Mesothelial cell of epicardium (in vitro differentiated cells): ENCODE measurements at places on chromosomes 11 and 22. TPM values are rescaled to one million over a fixed set of nuclear protein-coding genes. Genes with fewer than 3 reads are reported as not detected.
A peak's percentile ranks its signal among the peaks of the same experiment; 100 is the strongest.

The KRTAP5-11 gene
- 0.44 TPM in 1 of 3 replicates, not detected in the others for total RNA-seq

The EFCAB6 gene
- 1.6 to 2.6 TPM (median 2.6 TPM) in 3 replicates for total RNA-seq

DNA sequence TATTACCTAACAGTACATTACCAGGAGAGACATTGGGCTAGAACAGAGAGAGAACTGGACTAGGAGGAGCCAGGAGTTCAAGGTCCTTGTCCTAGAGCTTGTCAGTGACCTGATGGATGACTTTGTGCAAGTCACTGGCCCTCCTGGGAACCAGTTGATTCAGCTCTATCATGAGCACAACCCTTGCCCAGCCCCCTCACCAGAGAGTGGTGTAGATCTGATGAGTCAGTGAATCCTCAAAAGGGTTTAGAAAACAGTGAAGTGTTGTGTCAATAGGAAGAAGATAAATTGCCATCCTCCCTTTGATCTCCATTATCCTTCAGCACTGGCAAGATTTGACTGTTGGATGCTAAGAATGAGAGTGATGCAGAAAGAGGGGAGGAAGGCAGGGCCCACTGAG, 24.3 kb downstream of the NEU3 start:
- H3K4me3 ChIP-seq: no peak overlapping the region
- H3K4me1 ChIP-seq: no peaks in the 10 kb centered on the region
- H3K27me3 ChIP-seq: no peaks in the 10 kb centered on the region

DNA sequence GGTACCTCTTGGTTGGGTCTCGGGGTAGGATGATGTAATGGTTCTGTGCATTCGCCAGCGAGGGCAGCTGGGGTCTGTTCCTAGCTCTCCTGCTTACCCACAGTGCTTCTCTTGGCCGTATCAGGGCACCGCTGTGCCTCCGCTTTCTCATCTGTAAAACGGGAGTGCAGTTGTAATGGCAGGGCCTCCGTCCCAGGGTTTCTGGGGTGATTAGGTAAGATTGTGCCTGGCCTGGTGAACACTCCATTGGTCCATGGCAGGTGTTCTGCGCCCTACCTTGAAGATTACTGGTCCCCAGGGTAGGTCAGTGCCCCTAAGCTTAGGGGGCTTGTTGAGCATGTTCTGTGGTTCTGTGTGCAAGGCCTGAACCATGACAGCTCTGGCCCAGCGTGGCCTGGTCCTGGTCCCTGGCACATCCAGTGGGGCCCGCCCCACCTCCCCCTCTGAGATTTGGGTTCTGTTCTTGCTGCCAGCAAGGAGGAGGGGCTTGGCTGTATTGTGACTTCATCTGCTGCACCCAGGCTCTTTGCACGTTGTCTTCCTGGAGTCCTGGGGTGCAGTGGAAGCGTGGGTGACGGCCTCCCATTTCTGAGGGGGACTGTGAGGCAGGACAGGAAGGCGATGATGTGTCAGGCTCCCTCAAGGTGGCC, 4.9 kb downstream of the MYRF start:
- peak overlapping the region; percentile 98 for H3K27ac ChIP-seq
- H3K27me3 ChIP-seq: no peaks in the 10 kb centered on the region
- peaks cover 78% of the 10 kb centered on the region for H3K4me1 ChIP-seq
- H3K4me3 ChIP-seq: peak overlapping the region; percentile 16
- no peaks in the 10 kb centered on the region for H3K36me3 ChIP-seq

- DNase-seq: no peak
- H3K36me3 ChIP-seq: no peaks in the 10 kb centered on the region
- no peaks in the 10 kb centered on the region for H3K27me3 ChIP-seq
- H3K4me1 ChIP-seq: peaks cover 5% of the 10 kb centered on the region
Observed at GRCh38 chr22:20180245-20180630, 29.4 kb upstream of the CCDC188 start.

The OR51B5 gene
- total RNA-seq: 0.89 to 1.2 TPM (median 1.1 TPM) in 3 replicates

GRCh38 chr11:28581286-28582242, 473.4 kb downstream of the METTL15 start:
- H3K36me3 ChIP-seq: no peaks in the 10 kb centered on the region
- H3K4me1 ChIP-seq: no peaks in the 10 kb centered on the region
- no peak overlapping the region for H3K27ac ChIP-seq
- no peak overlapping the region for H3K4me3 ChIP-seq
- no peak for DNase-seq

The APOC3 gene
- not detected in 3 replicates for total RNA-seq

DNA sequence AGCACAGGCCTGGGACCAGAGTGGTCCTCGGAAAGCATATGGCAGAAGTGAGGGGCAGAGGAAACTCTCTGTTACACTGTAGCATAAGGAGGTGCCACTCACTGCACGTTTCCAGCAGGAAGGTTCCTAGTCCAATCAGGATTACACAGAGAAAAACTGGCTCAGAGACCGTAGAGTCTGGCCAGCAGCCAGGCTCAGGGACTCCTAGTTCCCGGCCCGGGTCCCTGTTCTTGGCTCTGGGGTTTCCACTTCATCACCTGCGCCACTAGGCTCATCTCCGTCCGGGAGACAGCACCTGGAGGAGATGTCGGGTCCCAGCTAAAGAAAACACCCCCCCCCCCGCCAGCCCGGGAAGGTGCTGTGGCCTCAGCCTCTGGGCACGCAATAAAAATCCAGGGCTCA, 1.1 kb downstream of the TTLL12 start:
- H3K4me1 ChIP-seq: peaks cover 25% of the 10 kb centered on the region
- peak overlapping the region; percentile 47 for H3K27ac ChIP-seq
- H3K27me3 ChIP-seq: peaks cover 4% of the 10 kb centered on the region
- H3K36me3 ChIP-seq: peaks cover 5% of the 10 kb centered on the region
- DNase-seq: no peak
- H3K4me3 ChIP-seq: peak overlapping the region; percentile 70

The PRAME gene
- not detected in 3 replicates for total RNA-seq
